ENCODE measurements at places on chromosomes 7 and 10.

GRCh38 chr7:24052572-24053260 lies 231.3 kb upstream of the NPY start:
- no peak for DNase-seq

- no peak for DNase-seq
Measured at GRCh38 chr7:98027342-98028033, 37.5 kb upstream of the OCM2 start.

- no peak for DNase-seq
Measured at GRCh38 chr7:84914598-84914997, 272.3 kb downstream of the SEMA3D start.

DNA sequence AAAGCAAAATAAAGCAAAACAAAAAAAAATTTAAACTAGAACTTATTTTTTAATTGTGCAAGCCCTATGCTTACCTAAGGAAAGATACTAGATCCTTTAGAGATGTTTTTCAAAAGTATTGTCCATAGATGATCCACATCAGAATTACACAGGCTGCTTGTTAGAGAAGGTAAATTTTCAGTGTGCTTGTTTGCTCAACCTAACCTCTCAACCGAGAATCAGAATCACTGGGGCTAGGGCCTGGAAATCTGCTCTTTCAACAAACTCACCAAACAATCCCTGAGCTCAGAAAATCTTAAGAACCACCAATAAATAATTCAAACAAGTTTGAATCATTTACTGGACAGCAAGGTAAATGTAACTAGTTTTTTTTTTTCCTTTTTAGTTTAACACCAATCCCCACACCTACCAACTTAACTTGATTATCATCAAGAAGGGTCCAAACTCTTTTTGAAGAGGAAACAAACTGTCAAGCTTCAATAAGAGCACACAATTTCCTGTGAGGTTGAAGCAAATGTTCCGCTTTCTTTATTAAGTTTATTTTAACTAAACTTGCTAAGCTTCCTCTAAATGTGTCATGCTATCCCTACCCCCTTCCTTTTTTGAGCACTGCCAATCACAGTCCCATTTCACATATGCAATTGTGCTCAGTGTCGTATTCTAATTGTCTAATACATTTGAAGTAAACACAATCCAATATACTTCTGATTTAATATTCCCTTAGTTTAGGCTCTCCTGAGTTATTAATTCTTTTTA lies 7.4 kb upstream of the TSPAN33 start:
- DNase-seq: no peak

GRCh38 chr10:45420453-45421192 lies 46.6 kb downstream of the ALOX5 start:
- peak; percentile 69 for DNase-seq

- DNase-seq: no peak
Measured at GRCh38 chr7:115133248-115133647, 211.4 kb downstream of the MDFIC start.

- no peak for DNase-seq
Measured at GRCh38 chr10:23469596-23470237, 30.8 kb downstream of the OTUD1 start.

DNA sequence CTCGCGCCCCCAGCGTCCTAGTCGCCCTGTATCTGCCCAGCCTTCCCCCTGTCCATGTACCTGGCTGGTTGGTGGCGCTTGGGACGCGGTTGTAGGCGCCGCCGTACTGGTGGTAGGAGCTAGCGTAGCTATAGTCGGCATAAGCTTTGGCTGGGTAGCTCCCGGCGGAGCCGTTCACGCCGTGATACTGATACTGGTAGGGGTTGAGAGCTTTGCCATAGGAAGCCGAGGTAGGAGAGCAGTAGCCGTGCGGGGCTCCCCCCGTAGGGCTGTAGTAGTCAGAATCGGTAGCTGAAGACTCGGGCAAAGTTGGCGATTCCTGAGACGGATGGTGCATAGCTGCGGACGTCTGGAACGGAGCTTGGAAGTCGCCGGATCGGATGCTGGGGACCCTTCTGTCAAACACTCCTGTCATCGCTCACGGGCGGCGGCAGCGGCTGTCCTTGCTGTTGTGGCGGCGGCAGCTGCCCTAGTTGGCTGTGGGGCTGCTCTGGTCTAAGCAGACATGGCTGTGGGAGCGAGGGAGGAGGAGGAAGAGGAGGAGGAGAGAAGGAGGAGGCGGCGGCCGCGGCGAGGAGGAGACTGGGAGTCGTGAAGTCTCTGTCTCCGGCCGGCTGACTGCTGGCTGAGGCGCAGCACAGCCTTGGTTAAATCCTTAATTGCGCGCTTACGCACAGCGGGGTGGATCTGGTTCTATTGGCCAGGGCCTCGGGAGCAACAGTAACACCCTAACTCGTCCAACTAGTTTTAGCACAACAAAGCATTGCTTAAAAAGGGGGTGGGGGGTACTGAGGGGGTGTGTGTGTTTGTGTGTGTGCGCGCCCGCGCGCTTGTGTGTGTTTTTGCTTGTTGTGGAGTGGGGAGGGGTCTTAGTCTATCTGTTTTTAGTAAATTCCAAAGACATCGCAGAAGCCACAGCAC lies at the start of gene DLX5:
Gene DLX5, minus strand, starts transcription at position 623 of the 921 bp plus-strand sequence. Its CDS starts 208 bp downstream, at position 415.
- no peak for DNase-seq

- no peak for DNase-seq
Measured at GRCh38 chr10:58513188-58514110, 777 bp downstream of the BICC1 start.

DNA sequence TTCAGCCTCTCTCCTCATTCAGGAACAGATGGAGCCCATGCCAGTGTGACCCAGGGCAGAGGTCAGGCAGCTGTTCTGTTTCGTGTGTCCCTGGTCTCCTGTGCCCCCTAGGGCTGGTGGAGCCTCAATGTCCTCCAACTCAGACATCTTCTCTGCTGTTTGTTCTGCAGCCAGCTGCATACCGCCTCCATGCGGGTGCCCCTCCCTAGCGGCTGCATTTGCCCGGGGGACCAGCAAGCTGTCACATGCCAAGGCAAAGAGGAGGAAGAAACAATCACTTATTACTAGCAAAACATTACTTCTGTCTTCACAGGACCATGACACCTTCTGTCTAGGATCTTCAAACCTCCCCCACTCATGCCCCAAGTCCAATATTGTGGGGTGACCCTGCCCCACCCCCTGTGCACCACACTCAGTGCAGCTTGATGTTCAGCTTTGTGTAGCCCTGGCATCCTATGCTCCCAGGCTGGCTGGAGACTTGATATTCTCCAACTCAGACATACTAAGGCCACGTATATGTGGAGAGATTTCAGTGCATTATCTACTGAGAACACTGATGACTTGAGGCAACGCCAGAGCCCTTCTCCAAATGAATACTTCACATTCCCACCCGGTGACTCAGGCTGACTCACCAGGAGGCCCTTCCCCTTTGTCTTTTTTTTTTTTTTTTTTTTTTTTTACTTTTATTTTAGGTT lies 188.9 kb downstream of the SKIDA1 start:
- DNase-seq: no peak

DNA sequence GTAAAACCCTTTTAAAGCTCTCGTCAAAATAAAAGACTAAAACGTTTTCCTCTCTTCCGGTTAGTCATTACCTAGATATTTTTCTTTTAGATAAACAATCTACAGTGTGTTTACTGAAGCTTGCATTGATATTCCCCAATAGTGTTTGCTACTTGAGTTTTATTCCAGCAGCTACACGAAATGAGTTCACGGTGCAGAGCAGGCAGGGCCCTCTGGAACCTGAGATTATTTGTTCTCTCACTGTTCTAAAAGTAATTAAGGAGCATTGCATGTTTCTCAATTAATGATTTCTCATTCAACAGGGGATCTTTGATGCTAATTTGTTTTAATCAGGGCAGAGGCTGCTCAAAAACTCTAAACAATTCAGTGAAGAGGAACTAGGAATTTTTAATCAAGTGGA lies 319.7 kb downstream of the GFRA1 start:
- DNase-seq: no peak

GRCh38 chr10:67779465-67780203 lies 58.4 kb downstream of the DNAJC12 start:
- peak; percentile 59 for DNase-seq

- DNase-seq: no peak
Measured at GRCh38 chr7:24141874-24142509, 142.0 kb upstream of the NPY start.

DNA sequence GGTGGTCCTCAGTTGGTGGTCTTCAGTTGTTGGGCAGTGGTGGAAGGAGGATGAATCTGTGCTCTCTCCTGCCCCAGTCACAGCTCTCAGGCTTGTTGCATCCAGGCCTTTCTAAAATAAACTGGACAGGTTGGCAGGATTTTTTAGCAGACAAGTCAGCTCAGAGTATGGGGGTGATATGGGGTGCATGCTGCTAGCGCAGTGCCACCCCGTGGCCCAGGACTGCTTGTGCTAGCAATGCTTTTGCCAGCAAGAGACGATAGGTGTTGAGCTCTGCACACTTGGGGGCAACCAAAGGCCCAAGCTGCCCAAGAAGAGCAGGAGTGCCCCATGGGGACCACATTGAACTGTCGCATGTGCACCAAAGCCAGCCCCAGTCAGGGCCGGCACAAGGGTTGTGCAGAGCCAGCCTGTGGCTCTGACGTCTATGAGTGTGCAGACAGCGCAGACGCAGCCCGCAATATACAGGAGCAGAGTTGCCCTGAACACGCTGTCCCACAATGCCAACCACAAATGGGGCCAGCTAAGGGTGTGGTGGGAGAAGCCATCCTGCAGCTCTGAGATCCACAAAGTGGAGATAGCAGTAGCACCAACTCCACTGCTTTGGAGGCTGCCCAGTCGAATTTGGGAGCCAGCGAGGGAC lies 49.8 kb upstream of the PDSS1 start:
- no peak for DNase-seq

GRCh38 chr7:98251231-98251600 lies 816 bp downstream of the TECPR1 start:
- DNase-seq: peak; percentile 5

DNA sequence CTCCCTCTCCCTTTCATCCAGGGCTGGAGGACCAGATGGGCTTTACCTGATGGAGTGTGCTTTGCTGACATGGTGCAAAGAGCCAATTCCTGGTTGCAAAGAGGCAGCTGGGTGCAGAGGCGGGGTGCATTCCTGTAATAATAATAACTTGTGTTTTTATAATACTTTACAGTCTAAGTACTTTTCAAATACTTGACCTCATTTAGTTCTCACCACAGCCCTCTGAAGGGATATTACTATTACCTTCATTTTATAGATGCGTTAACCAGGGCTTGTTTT lies 70.4 kb downstream of the TCF7L2 start:
- no peak for DNase-seq
